ENCODE measurements at places on chromosomes 11 and 22. TPM values are rescaled to one million over a fixed set of nuclear protein-coding genes. Genes with fewer than 3 reads are reported as not detected.

The MCHR1 gene
- 0.36 TPM for total RNA-seq

The PATE2 gene
- total RNA-seq, result not detected

- DNase-seq, result no peak
These were observed 756 bp downstream of the CLNS1A start for GRCh38 chr11:77636731-77637344.

DNA sequence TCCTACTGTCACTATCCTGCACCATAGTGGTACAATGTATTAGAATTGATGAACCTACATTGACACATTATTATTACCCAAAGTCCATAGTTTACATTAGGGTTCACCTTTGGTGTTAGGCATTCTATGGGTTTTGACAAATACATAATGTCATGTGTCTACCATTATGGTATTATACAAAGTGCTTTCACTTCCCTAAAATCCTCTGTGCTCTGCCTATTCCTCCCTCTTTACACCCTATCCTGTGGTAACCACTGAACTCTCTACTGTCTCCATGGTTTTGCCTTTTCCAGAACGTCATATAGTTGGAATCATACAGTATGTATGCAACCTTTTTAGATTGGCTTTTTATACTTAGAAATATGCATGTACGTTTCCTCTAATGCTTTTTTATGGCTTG lies 51.5 kb downstream of the CCDC15 start:
- no peak for DNase-seq

- no peak for DNase-seq
These were observed 172.6 kb upstream of the CADM1 start for GRCh38 chr11:115676768-115677167.

- DNase-seq, result no peak
These were observed 410.3 kb downstream of the BRD1 start for GRCh38 chr22:49417326-49417725.

The DGCR6 gene
- 13.9 TPM for total RNA-seq

The C11orf91 gene
- not detected for total RNA-seq

GRCh38 chr22:49021131-49021925 lies 806.3 kb downstream of the BRD1 start:
- no peak for DNase-seq

The EEF1G gene
- 958 TPM for total RNA-seq

The NPTXR gene
- total RNA-seq, result 23.3 TPM

The SESN3 gene
- total RNA-seq, result 8.1 TPM

DNA sequence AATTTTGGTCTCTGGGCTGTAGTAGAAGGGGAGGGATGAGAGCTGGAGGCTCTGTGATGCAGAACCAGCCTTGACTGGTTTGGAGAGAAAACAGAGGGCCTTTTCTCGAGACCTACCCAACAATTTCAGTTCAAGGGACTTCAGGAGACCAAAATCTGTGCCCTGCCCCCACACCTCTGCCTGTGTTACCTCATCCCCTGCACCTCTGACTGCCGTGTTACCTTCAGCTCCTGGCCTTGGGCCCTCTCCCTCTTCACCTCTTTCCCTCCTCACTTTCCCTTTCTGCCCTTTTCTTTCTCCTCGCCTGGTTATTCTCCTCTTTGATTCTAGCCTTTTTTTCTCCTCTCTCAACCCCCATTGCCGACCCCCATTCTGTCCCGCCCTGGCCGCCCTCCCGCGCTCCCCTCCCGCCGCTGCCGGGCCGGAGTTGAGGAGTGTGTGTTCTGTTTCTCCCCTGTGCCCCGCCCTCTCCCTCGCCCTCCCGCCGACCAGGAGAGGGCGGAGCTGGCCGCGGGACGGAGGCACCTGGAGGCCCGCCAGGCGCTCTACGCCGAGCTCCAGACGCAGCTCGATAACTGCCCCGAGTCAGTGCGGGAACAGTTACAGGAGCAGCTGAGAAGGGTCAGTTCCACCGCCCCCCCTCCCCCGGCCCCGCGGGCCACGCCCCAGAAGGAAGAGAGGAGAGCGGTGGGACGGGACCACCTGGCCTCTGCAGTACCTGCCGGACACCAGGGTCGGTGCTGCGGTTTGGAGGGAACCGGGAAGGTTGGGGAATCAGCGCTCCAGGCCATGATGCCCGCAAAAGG lies 27.2 kb downstream of the PHLDB1 start:
- DNase-seq, result peak; percentile 83

- no peak for DNase-seq
These were observed 16.1 kb downstream of the BIK start for GRCh38 chr22:43126501-43127165.

The STX3 gene
- 8.4 TPM for total RNA-seq

GRCh38 chr22:45602824-45603595 lies 68.6 kb upstream of the ATXN10 start:
- no peak for DNase-seq

GRCh38 chr22:31504282-31504681 lies 7.9 kb downstream of the SFI1 start:
- DNase-seq, result no peak

GRCh38 chr11:1746511-1746931 lies 3.9 kb downstream of the IFITM10 start:
- DNase-seq, result peak; percentile 29

- DNase-seq, result no peak
These were observed 2.5 kb downstream of the RAC2 start for GRCh38 chr22:37241351-37242142.
